ENCODE measurements at places on chromosomes 5 and 9.

GRCh38 chr9:112784020-112784785 is 33.6 kb downstream of the SNX30 start:
- DNase-seq, result no peak

- DNase-seq, result no peak
Observed at GRCh38 chr5:132477784-132478365, 12.7 kb downstream of the IRF1 start.

GRCh38 chr5:80083101-80083890 is 48.1 kb downstream of the THBS4 start:
- DNase-seq, result no peak

DNA sequence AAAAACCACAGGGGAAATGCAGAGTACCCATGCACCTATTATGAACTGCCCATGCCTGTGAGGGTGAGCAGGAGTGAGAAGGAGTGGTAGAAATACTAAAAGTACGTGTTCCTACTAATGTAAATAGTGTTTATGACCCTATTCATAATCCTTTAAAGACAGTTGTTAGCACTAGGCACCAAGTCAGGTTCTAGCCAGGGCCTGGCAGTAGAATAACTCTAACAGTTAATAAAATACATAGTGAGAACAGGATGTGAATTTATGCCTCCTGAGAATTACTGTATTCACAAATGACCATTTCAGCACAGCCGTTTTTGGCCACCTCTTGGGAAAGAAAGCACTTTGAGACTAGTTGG is 103.2 kb upstream of the TARS1 start:
- DNase-seq, result no peak

- DNase-seq, result no peak
Observed at GRCh38 chr9:93326056-93326455, 125.4 kb upstream of the FAM120A start.

DNA sequence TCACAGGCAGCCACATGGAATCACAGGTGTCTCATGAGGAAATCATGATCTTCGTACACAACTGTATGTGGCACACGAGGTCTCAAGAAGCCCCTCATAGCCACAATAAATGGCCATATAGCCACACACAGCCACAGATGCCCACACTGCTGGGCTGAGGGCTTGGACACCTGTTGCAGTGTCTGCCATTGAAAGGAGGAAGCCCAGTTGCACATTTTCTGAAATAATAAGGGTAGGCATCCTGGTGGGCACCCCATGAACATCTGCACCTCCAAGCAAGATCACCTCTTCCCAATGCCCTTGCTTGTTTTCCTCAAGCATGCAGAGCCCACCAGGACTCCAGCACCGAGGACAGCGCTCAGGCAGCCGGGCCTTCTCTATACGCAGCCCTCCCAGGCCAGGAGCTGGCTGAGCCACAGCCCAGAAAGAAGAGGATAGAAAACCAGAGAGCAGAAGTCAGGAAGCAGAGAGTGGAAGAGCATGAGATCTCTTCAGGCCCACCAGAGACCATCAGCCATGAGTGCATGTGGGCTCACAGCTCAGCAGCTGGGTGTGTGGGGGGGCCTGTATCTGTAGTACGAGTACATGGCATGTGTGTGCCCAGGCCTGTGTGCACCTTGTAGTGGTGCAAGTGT is 1.0 kb upstream of the ACSL6 start:
- no peak for DNase-seq

DNA sequence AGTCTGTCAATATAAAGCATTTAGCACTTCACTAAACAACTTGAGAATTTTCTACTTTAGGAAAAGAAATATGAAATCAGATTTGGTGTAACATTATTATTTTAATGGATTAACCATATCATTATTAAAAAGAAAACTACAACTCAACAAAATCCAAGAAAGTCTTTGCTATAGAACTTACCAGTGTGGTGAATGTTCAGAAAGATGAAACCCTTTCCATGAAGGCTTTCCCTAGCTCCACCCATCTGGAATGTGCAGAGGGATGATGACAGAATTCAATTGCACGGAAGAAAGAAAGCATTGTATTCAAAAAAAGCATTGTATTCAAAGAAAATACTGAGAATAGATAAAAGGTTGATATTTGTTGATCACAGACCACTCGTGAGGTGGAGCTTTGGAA is 328.6 kb upstream of the NUDT12 start:
- DNase-seq, result no peak
